Mesothelial cell of epicardium (in vitro differentiated cells): ENCODE measurements at places on chromosomes 16 and 17.
A peak's percentile ranks its signal among the peaks of the same experiment; 100 is the strongest.

DNA sequence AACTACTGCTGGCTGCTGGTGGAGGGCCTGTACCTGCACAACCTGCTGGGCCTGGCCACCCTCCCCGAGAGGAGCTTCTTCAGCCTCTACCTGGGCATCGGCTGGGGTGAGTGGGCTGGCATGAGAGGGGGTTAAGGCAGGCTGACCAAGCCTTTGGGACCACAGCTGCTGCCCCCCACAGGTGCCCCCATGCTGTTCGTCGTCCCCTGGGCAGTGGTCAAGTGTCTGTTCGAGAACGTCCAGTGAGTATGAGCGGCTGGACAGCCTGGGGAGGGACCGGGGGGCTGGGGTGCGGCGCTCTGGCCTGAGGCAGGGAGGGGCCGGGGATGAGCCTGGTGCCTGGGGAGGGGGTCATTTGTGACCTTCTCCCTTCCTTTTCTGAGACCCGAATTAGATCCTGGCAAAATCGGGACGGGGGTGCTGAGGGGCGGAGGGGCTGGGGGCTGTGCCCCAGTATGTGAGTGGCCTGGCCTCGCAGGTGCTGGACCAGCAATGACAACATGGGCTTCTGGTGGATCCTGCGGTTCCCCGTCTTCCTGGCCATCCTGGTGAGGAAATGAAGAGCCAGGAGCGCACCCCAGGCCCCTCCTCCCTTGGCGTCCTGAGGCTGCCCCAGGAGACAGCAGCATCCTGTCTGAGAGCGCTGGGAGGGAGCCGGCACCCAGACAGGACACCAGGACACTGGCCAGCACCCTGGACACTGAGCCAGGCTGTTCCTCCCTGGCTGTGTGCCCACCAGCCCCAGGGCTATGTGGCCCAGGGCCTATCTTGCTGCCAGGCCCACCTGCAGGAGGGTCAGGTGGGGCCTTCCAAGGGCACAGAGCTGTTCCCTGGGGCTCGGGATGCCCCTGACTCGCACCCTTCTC is 8.0 kb downstream of the GCGR start:
- no peak overlapping the region for H3K27ac ChIP-seq
- no peaks in the 10 kb centered on the region for H3K36me3 ChIP-seq
- no peak overlapping the region for H3K4me3 ChIP-seq
- no peak for DNase-seq

- DNase-seq = no peak
- H3K27me3 ChIP-seq = peaks cover 38% of the 10 kb centered on the region
- H3K36me3 ChIP-seq = no peaks in the 10 kb centered on the region
- no peak overlapping the region for H3K27ac ChIP-seq
These were observed 91.3 kb downstream of the MAF start for GRCh38 chr16:79509211-79509631.

- H3K4me3 ChIP-seq = no peak overlapping the region
- H3K27ac ChIP-seq = no peak overlapping the region
- H3K4me1 ChIP-seq = peaks cover 86% of the 10 kb centered on the region
- no peak for DNase-seq
- H3K27me3 ChIP-seq = peaks cover 11% of the 10 kb centered on the region
These were observed 8.0 kb downstream of the HS3ST3A1 start for GRCh38 chr17:13593757-13594156.

DNA sequence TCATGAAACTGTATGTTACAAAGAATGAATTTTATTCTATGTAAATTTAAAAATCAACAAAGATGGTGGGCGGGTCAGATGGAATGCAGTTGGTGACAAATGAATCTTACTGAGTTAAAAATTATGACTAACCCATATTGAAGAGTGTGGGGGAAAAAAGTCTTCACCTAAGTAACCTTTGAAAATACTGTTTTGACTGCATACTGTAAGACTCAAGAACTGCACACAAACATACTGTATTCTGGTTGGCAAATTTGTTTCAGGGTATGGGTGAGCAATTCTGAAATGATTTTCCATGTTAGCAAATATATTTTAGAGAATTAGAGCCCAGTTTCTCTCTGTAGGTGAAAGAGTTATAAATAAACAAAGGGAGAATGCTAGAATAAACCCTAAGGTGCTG is 153.7 kb upstream of the KCNJ18 start:
- peaks cover 18% of the 10 kb centered on the region for H3K36me3 ChIP-seq
- H3K27me3 ChIP-seq = no peaks in the 10 kb centered on the region
- H3K4me1 ChIP-seq = no peaks in the 10 kb centered on the region

DNA sequence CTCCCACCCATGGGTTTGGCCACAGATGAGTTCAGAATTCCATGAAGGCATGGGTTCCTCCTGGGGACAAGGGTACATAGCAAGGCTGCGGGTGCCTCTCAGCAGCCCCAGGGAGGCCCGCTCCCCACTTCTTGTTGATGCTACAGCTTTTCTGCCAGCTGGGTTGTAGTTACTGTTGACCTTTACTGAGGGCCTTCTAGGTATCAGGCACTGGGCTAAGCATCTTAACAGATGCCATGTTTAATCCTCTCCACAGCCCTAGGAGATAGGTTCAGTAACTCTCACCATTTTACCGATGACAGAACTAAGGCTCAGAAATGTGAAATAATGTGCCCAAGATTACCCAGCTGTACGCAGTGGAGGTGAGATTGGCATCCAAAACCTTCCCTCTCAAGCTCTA is 54.3 kb upstream of the DLX4 start:
- no peak overlapping the region for H3K4me3 ChIP-seq
- no peaks in the 10 kb centered on the region for H3K36me3 ChIP-seq
- peaks cover 36% of the 10 kb centered on the region for H3K4me1 ChIP-seq
- H3K27ac ChIP-seq = no peak overlapping the region
- peaks cover 35% of the 10 kb centered on the region for H3K27me3 ChIP-seq

DNA sequence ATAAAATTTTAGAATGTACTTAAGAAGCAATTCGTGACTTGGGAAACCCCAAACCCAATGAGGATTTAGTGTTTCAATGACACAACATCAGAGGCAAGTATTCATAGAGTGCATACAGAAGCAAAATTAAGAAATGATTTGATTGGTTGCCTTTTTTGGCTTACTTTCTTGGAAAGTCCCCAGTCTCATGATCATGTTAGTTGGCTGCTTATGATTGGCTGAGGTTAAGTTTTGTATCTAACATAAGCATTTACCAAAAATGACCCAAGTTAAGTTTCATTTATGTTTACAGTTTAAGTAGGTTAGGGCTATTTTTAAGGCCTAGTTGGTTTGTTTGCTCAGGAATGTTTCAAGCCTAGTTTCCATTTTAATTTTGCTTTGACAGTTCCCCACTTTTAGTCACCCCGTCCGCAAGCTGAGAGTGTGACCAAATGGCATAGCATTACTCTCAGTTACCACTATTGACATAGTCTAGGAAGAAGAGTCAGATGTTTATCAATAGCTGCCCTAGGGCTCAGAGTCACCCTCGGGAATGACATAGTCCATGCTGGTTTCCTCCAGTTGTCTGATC is 36.2 kb downstream of the DGKE start:
- DNase-seq = no peak
- no peaks in the 10 kb centered on the region for H3K36me3 ChIP-seq
- no peak overlapping the region for H3K4me3 ChIP-seq
- peaks cover 5% of the 10 kb centered on the region for H3K4me1 ChIP-seq
- H3K27ac ChIP-seq = no peak overlapping the region
- H3K27me3 ChIP-seq = no peaks in the 10 kb centered on the region

- H3K27ac ChIP-seq = no peak overlapping the region
- H3K36me3 ChIP-seq = peaks cover 8% of the 10 kb centered on the region
- peaks cover 6% of the 10 kb centered on the region for H3K4me1 ChIP-seq
- no peak for DNase-seq
- H3K27me3 ChIP-seq = no peaks in the 10 kb centered on the region
- H3K4me3 ChIP-seq = no peak overlapping the region
These were observed 10.3 kb downstream of the C16orf86 start for GRCh38 chr16:67676939-67677338.

GRCh38 chr17:81891303-81891552 is 158 bp downstream of the ALYREF start:
- peak overlapping the region; percentile 99 for H3K27ac ChIP-seq
- no peaks in the 10 kb centered on the region for H3K27me3 ChIP-seq
- peak overlapping the region; percentile 94 for H3K4me3 ChIP-seq
- H3K36me3 ChIP-seq = peaks cover 16% of the 10 kb centered on the region
- peaks cover 11% of the 10 kb centered on the region for H3K4me1 ChIP-seq

DNA sequence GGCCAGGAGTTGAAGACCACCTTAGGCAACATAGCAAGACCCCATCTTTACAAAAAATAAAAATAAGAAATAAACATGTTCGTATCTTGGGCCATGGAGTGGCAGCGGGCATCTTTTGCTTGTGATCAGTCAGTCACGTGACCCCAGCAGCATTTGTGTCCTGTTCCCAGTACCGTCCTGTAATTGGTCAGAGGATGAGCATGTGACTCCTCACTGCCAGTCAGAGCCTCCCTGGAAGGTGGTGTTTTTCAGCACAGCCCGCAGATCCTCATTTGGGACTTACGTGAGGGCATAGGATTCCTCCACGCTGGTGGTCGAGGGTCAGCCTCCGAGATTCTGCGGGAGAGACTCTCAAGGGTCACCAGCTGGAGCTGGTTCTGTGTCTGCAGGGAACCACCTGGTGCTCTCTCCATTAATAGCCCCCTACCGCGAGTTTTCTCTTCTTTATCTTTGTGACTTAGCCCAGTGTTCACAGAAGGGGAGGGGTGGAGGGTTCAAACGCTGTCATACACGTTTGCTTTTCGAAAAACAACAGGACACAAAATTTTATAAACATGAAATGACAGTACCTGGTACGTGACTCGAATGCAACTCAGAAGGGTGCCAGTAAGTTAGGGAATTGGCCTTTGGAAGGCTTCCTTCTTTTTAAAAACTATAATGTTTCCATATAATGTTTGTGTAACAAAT is 17.2 kb downstream of the MRC2 start:
- no peaks in the 10 kb centered on the region for H3K27me3 ChIP-seq
- H3K4me3 ChIP-seq = no peak overlapping the region
- H3K4me1 ChIP-seq = peaks cover 8% of the 10 kb centered on the region
- DNase-seq = no peak

- no peak for DNase-seq
- H3K4me3 ChIP-seq = no peak overlapping the region
- no peak overlapping the region for H3K27ac ChIP-seq
- H3K36me3 ChIP-seq = peaks cover 16% of the 10 kb centered on the region
- peaks cover 11% of the 10 kb centered on the region for H3K4me1 ChIP-seq
- H3K27me3 ChIP-seq = no peaks in the 10 kb centered on the region
These were observed 4.5 kb downstream of the SLC26A11 start for GRCh38 chr17:80224683-80225082.

DNA sequence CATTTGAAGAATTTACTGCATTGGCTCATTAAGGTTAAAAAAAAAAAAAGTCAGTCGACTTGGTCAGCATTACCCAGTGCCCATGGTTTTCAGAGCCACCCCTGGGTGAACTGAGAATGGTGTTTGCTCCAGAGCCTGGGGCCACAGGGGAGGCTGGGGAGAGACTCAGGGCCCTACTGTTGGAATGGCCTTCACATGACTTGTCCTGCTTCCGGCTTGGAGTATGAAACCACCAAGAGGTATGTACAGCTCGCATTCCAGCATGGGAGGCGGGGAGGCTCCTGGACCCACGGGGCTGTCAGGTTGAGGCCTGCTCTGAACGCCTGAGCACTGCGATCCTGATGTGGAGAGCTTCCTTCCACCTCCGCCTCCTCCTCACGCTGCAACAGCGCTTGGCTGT is 36.8 kb downstream of the MSI2 start:
- peak; percentile 68 for DNase-seq
- peaks cover 9% of the 10 kb centered on the region for H3K36me3 ChIP-seq
- H3K27ac ChIP-seq = peak overlapping the region; percentile 92
- H3K4me3 ChIP-seq = no peak overlapping the region

DNA sequence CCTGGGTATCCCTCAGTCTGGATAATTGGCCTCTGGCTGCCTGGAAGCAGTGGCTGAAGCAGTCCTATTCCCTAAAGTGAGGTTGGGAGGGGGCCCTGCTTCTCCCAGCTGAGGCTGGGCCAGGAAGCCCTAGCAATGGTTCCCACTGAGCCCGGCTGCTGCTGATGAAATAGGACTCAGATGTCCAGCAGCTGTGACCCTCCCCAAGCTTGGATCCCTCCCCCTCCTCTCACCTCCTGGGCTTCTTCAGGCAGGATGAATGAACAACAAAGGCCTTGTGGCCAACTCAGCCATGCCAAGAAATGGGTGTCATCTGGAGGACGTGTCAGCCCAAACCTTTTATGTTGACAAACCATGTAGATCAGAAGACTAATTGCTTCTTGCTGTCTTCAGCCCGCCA is 42.0 kb downstream of the AXIN2 start:
- no peaks in the 10 kb centered on the region for H3K27me3 ChIP-seq
- no peak overlapping the region for H3K27ac ChIP-seq
- peaks cover 48% of the 10 kb centered on the region for H3K4me1 ChIP-seq
- H3K36me3 ChIP-seq = no peaks in the 10 kb centered on the region
- no peak for DNase-seq

DNA sequence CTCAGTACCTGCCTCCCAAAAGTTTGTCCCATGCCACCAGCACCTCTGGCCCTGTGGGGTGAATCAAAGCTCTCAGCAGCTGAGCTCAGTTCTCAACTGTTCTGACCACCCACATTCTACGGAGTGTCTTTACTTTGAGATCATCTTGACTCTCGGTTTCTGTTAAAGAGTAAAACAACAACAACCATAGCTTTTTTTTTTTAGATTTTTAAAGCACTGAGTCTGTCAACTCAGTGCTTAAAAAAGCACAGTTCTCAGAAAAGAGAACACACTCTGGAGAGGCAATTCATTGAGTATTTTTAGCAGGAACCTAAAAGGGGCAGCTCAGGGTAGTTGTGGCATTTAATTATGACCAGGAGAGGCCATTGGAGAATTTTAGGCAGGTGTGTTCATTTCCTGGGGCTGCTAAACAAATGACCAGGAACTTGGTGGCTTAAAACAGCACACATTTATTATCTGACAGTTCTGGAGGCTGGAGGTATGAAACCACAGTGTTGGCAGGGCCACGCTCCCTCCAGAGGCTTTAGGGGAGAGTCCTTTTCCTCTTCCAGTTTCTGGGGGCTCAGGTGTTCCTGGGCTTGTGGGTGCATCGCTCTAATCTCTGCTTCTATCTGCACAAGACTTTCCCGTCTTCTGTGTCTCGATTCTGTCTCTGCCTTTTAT is 6.7 kb upstream of the WFIKKN2 start:
- H3K27ac ChIP-seq = peak overlapping the region; percentile 72
- peaks cover 2% of the 10 kb centered on the region for H3K27me3 ChIP-seq
- DNase-seq = no peak
- no peaks in the 10 kb centered on the region for H3K36me3 ChIP-seq
- no peak overlapping the region for H3K4me3 ChIP-seq

DNA sequence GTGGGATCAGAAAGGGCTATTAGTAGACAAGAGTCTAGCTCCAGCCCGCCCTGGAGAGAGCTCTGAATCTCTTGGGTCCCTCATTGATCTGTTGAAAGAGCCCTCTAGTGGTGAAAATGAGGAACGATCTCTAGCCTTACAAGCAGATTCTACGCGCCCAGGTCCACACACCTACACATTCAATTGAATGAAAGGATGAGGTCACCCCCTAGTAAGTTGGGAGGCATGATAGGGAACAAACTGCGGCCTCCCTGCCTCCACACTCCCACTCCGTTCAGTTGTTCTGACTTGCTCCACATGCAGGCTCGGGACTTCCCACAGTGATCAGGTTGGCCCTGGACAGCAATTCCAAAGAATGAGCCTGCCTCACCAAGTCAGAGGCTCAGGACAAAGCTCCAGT is 2.9 kb upstream of the CACNG3 start:
- no peaks in the 10 kb centered on the region for H3K36me3 ChIP-seq
- no peaks in the 10 kb centered on the region for H3K4me1 ChIP-seq
- no peak for DNase-seq
- peaks cover 83% of the 10 kb centered on the region for H3K27me3 ChIP-seq

GRCh38 chr17:57739402-57740234 is 5.5 kb downstream of the CCDC182 start:
- no peaks in the 10 kb centered on the region for H3K36me3 ChIP-seq
- DNase-seq = no peak
- peaks cover 11% of the 10 kb centered on the region for H3K27me3 ChIP-seq
- no peak overlapping the region for H3K27ac ChIP-seq
- H3K4me1 ChIP-seq = no peaks in the 10 kb centered on the region
